NCI-H1092 treated with DMSO at 0.1 percent for 48 hours (cell line): ENCODE measurements at places on chromosomes 5 and 9.

DNA sequence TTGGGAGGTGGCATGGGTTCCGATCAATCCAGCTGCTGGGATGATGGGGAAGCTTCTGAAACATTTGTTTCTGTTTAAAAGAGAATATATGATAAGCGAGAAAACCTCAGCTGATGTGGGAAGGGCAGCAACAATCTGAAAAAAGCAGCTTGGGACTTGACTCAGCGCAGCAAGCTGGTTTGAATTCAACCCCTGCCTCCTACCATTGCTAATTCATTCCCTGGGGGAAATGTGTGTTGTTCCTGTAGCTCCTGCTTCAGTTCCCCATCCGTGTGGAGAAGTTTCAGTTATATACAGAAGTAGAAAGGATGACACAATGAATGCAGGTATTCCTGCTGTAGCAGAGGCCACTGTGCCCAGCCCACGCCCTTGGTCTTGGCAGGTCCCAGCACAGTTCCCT, 145.1 kb downstream of the NXNL2 start:
- no peak for DNase-seq

DNA sequence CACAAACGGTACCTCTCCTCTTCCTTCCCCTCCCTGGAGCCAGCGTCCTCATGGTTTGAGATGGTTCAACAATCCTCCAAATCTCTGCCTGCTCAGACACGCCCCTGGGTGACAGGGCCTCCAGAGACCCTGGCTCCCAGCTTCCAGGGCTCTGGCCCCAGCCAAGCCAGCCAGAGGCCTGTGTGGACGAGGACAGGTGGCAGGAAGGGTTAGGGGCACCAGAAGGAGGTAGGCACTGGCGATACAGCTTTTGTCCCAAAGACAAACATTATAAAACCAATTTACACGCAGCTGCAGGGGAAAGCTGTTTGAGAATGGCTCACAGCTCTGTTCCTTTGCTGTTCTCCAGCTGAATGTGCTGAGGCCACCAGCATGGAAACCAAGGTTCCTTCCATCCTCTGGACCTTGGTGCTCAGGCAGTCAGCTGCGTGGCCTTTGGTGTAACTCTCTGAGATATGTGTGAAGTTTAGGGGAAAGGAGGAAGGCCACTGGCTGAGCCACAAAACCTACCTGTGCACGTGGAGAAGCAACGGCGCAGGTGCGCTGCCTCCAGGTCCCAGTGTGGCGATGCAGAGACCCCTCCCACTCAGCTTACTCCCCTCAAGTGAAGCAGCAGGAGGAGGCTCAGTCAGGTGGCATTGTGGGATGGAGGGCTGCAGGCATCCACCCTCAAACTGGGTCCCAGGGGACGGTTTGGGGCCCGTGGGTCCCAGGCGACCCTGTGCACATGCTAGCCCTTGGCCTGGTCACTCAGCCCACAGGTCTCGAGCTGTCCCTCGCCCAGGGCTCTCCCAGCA, 4.3 kb upstream of the QRFP start:
- peak; percentile 16 for DNase-seq

GRCh38 chr5:90809311-90810056, 250.9 kb downstream of the ADGRV1 start:
- DNase-seq, result no peak

DNA sequence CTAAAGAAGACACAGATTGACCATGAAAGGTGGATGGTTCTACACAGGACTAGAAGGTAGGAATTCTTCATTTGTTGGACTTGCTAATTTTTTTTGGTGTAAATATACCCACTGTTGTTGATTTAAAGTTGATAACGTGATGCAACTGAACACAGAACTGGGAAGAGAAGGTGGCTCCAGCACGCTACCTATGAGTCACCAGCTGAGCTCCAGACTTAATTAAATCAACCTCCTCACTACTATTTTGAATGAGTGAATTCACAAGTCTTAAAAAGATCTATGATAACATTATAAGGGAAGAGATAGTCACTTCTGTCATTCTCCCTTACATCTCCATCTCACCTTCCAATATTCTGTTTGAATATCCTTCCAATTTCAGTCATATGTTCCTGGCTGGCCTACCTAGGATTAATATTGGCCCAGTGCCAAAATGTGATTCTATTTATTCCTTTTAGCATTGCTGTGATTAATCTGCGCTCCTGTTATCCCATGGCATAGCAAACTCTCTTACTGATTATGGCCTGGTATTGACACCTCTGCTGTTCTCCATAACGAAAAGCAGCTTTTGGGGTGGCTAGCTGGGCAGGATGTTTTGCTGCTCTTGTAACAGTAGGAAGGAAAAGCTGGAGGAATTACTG, 135.9 kb upstream of the CCDC152 start:
- no peak for DNase-seq

- DNase-seq, result no peak
These were observed 7.5 kb downstream of the ZNF366 start for GRCh38 chr5:72499730-72500129.

DNA sequence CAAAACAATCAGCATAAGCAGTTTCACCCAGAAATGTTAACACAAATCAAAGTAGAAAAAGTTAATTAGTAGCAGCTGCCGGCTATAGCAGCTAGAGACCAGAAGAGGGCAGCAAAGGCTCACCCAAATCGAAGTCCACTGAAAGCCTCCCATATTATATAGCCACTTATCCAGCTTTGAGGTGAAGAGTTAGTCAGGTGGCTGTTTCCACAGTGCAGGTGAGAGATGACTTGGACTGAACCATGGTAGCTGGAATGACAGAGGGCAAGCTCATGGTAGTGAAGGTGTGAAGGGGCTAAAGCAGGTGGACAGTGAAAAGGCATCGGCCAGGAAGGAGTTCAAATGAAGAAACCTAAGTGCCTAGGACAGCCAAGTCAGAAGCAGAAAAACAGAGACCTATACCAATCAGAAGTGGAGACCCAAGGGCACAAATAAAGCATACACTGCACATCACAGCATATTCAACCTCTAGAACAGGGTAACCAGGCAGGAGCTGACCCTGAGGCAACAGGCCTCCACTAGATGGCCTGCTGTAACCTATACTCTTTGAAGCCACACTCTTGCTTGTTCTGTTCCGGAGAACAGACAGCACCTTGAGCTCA, 7.2 kb upstream of the RNF38 start:
- peak; percentile 88 for DNase-seq

- DNase-seq, result no peak
These were observed 7.8 kb downstream of the GZMA start for GRCh38 chr5:55110217-55110616.

DNA sequence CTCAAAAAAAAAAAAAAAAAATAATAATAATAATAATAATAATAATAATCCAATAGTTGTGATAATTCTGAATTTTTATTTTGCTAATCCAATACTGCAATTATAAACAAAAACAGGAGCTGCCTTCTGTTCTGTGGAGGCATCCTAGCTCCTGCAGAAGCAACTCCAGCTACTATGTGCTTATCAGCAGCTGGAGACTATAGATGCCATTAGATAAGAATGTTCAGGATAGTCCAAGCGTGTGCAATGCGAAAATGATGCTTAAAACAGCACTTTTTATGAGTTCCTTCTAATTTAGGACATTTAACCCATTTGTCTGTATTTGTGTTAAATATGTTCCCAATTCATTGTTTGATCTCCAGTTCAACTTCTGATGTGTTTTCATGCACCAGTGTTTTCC, 220.6 kb upstream of the RASEF start:
- no peak for DNase-seq

DNA sequence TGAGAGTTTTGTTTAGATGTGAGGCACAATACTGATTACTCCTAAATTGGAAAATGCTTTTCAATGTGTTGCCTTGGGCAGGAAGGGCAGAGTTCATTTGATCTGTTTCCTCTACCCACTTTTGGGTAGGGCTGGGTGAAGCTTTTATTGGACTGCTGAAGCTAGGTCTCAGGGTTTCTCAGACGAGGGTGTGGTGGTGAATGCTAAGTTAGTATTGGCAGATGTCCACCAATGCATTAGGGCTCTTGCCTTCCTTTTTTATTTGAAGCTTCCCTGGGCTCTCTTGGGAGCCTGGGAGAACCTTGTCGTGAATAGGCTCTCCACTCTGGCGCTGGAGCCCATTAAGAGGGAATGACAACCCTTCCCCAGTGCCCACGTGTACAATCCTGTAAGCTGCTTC, 23.1 kb downstream of the SPTAN1 start:
- peak; percentile 88 for DNase-seq

DNA sequence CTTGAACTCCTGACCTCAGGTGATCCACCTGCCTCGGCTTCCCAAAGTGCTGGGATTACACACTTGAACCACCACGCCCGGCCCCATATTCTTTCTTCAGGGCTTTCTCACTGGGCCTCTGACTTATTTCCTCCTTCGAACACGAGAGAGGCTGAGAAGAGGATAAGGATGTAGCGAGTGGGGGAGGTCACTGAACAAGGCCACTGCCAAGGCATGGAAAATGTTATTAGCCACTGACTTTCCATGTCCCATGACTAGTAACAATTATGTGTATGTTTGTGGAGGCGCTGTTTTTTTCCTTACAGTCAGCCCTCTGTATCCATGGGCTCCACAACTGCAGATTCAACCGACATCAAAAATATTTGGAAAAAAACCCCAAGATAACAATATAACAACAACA, 12.3 kb upstream of the FCHSD1 start:
- DNase-seq, result no peak

DNA sequence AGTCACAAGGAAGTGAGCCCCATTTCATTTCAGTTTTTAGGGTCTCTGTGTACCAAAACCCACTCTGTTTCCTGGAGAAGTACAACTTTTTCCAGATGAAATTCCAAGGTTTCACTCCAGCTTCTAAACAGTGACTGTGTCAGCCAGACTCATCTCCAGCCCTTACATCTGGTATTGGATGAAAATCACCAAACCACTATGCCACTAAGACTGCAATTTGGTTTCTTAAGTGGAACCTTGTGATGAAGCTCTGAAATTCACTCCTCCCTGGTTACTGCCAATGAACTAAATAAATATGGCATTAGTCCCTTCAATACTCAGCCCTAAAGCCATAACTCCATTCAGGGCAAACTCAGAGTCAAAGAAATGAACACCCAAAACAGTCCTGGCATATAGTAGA, 211.2 kb upstream of the DAPK1 start:
- DNase-seq, result no peak

DNA sequence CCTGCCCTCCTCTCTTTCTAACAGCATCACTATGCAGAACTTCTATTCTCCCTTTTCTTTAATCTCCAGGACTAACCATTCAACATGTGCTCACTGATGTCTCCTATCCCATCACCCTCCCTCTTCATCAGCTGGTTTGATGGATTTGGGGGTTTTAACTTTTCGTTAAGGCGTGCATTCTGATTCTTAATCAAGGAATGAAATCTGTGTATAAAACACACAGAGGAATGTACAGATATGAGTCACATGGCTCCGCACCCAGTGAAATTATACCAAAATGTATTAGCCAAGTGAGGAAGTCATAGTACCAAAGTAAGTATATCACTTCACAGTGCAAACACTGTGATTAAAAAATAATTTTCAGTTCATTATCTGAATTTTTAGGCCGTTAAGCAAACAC, 35.2 kb downstream of the MARCHF11 start:
- DNase-seq, result no peak

GRCh38 chr9:14428781-14429230, 114.9 kb upstream of the NFIB start:
- DNase-seq, result peak; percentile 28

DNA sequence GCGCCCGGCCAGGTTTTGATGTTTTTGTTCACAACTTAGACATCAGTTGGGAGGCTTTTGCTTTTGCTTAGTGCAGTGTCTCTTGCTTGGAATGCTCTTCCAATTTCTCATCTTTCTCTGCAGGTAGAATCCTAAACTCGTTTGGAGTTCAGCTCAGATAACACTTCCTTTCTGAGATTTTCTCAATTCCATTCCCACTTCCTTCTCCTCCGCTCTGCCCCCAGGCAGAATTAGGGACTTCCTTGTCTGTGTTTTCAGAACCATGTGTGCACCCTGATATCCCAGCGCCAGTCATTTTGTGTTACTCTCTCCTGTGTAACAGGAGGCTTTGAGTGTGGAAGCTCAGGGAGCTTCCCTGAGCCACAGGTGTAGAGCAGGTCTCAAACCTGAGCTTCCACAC, 171.0 kb downstream of the INSYN2B start:
- DNase-seq, result no peak
